Stimulated activated CD4-positive, alpha-beta T cell treated with anti-CD3 and anti-CD28 coated beads, Interleukin-15, amount 100 ng/mL, for 48 hours (primary cell): ENCODE measurements at places on chromosomes 2 and 18.

GRCh38 chr2:202690321-202690900 lies 55.6 kb downstream of the FAM117B start:
- DNase-seq = no peak

DNA sequence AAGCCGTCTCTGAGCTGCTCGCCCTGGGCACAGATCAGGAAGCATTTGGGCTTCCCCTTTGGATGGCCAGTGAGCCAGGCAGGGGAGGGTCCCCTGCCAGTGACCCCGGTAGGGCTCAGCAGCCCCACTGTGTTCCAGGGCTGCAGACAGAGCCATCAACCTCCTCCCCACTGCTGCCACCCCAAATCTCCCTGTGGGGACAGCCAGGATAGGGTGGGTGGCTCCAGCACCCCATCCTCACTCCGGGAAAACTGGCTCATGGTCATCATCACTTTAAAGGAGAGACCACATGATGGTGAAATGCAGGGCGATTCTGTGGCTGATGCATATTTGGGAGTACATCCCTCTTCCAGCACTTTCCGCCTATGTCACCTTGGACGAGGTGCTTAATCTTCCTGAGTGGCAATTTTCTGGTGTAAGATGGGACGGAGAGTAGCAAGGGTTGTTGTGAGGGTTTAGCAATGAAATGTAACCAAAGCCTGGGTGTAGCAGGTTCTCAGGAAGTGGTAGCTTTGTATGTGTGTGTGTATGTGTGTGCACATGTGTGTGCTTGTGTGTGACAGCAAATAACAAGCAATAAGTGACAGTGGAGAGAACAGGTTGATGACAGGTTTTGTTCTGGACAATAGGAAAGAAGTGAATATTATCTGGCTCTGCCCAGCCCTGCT lies 61.8 kb downstream of the ACAA2 start:
- no peak for DNase-seq

- DNase-seq = no peak
These were observed 221.5 kb downstream of the TSN start for GRCh38 chr2:121976926-121977325.

GRCh38 chr2:101623031-101623521 lies 74.4 kb upstream of the MAP4K4 start:
- DNase-seq = no peak

- DNase-seq = no peak
These were observed 10.6 kb upstream of the TRABD2A start for GRCh38 chr2:84891355-84892010.

DNA sequence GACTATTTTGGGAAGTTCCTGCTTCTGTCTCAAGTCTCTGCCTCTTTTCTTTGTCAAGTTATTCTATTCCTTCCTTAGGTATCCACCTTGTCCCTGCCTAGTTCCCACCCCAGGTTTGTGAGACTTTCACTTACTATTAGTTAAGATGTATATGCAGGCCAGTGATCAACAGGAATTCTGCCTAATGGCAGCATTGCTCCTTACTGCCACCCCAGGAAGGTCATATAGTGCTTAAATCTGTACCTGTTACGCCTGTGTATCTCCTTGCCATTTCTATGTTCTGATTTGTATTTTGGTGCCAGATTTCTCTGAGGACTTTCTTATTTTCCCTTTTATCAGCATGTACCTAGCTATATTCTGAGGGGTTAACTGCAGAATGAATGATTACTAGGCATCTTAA lies 746.0 kb upstream of the TMEFF2 start:
- DNase-seq = no peak
